ENCODE measurements at places on chromosomes 13 and 19.

- DNase-seq, result no peak
These were observed 16.3 kb downstream of the KBTBD7 start for GRCh38 chr13:41178040-41178439.

DNA sequence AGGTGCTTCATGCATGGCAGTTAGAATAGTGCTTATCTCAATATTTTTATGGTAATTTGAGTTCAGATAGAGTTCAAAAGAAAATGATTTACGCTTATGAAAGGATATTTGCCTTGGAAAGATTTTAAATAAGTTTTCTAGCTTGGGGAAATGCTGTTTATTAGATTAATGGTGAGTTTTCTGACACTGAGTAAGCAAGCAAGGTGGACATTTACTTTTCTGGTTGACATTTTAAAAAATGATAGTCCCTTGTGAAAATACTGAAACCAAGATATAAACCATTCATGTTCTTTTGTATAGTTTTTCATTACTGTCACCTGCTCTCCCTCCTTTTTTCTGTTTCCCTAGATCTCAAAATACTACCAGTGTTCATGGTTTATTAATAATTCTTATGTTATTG is 1034.8 kb upstream of the SPRY2 start:
- no peak for DNase-seq

- no peak for DNase-seq
These were observed 1348.5 kb downstream of the PCDH9 start for GRCh38 chr13:65881561-65882155.

- no peak for DNase-seq
These were observed 387.2 kb upstream of the ATXN8OS start for GRCh38 chr13:69720278-69720983.

DNA sequence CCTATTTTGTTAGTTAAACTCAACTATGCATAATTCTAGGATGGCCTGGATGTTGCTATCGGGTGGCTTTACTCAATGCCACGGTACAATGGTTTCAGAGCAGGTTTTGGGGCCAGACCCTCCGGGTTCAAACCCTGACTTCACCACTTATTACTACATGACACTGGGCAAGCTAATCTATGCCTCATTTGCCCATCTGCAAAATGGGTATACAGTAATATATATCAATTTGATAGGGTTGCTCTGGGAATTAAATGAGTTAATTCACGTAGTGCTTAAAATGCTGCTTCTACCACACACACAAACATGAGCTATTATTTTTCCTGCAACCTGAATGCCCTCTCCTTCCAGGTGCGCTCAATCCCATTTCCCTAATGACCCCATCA is 839 bp downstream of the ESD start:
- no peak for DNase-seq

DNA sequence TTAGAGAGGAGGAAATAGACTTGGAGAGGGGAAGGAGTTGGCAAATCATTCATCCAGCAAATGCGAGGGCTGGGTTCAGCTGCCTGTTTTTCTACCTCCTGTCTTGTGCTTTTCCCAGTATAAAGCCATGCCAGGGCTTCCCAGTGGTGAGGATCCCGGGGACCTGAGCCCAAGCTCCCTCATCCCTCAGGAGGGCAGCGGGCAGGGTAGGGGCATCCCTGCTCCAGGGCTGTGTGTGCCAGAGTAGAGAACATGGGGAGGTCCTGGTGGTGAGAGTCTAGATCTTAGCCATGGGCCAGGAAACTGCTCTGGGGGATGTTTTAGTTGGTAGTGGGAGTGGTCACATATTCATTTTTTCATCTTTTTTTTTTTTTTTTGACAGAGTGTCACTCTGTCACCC is 43.6 kb downstream of the GPR12 start:
- no peak for DNase-seq

- no peak for DNase-seq
These were observed 25.4 kb downstream of the ATP11A start for GRCh38 chr13:112715210-112715609.

DNA sequence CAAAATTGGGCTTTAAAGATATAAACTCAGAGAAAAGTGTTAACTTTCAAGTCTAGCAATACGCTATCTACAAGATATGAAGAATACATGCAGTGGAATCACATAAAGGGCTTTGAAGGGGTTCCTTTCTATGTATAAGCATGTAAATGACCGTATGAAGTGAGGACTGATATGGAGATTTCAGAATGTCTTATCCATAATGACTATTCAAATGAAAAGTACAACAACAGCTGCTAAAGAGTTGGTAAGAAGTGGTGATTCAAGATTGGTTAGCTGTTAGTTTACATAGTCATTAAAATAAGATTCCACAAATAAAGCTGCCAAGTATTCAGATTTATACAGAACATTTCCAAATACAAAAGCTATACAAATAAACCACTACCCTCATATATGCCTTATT is 153.4 kb upstream of the STARD13 start:
- no peak for DNase-seq

DNA sequence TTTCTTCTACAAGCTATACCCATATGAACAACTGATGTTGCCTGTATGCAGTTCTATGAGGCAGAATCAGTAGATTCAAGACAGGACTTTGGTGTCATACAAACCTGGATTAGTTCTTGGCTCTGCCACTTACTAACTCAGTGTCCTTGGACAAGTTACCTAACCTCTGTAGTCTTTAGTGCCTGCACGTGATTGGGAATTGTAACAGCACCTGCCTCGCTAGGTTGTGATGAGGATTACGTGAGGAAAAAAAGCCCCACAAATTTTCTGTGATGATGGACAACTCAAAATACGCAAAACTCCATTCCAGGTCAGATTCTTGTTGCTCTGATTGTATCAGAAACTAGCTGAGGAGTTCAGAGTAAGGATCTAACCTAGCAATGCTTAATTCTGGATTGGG is 89.3 kb downstream of the LRCH1 start:
- no peak for DNase-seq

DNA sequence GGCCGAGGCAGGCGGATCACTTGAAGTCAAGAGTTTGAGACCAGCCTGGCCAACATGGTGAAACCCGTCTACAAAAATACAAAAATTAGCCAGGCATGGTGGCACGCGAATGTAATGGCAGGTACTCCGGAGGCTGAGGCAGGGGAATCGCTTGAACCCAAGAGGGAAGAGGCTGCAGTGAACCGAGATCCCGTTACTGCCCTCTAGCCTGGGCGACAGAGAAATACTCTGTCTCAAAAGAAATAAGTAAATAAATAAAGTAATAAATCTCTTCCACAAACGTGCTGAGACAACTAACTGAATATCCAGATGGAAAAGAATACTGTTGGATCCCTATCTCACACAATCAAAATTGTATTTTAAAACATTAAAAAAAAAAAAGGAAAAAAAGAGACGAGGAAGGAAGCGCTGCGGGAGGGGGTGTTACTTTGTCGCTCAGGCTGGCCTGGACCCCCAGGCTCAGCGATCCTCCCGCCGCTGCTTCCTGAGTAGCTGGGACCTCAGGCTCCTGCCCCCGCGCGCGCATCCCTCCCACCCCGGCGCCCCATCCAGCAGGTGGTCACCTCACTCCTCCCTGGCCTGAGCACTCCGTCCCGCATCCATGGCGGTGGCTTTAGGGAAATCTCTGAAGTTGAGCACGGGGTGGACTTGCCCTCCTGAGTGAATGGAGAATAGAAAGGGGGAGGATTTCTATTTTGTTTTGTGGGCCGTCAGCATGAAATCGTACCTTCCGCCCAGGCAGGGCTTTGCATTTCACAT is 628 bp upstream of the ZNF813 start:
- no peak for DNase-seq

GRCh38 chr13:71830736-71831135 is 36.3 kb downstream of the DACH1 start:
- DNase-seq, result no peak

DNA sequence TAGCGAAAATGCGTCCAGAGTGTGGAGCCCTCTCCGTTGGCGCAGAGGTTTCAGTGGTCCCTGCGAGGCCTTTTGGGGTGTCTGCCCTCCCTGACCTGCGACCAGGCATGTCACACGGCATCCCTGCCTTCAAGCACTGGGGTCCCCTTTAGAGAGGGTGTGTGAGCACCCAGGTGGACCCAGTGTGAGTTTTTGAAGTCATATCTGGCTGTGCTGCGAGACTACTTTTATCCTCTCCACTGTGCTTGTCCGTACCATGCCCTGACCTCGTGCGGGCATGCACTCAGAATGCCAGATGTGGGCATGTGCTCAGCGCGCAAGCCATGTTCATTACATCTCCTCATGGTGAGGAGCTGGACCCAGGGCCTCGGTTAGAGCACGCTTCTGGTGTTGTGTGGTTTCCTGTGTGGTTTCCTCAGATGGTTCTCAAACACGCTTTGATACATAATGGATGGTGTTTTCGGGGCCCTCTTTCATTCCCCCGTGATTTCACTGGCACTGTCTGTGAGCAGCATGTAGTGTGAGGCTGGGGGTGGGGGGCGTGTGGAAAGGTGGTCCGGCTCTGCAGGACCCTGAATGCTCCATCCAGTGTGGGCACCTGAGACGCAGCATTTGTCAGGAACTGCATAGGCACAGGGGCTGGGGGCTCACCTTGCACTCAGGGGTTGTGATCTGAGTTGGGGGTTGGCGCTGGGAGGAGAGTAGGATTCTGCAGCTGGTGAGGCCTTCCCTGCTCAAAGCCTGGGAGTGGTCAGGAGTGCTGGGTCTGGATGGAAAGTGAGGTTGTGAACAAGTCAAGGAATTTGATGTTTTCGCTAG is 2.3 kb downstream of the TFDP1 start:
- DNase-seq, result no peak

DNA sequence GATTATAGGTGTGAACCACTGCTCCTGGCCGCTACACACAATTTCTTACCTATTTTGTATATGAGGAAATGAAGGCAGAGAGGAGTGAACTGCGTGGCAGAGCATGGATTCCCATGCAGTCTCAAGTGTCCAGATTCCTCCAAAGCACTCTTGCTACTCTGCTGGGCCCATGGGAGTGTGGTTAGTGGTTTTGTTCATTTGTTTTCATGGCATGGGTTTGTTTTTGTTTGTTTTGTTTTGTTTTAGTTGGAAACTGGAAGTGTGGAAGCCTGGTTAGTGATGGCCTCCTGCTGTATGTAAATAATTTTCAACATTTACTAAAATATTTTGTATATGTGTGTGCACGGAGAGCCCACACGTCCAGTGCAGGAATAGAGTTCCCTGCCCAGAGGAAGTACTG is 61.3 kb upstream of the LRCH1 start:
- no peak for DNase-seq

GRCh38 chr13:25112695-25113255 is 16.8 kb downstream of the PABPC3 start:
- no peak for DNase-seq

- DNase-seq, result no peak
These were observed 63.3 kb downstream of the MBNL2 start for GRCh38 chr13:97285221-97285955.

DNA sequence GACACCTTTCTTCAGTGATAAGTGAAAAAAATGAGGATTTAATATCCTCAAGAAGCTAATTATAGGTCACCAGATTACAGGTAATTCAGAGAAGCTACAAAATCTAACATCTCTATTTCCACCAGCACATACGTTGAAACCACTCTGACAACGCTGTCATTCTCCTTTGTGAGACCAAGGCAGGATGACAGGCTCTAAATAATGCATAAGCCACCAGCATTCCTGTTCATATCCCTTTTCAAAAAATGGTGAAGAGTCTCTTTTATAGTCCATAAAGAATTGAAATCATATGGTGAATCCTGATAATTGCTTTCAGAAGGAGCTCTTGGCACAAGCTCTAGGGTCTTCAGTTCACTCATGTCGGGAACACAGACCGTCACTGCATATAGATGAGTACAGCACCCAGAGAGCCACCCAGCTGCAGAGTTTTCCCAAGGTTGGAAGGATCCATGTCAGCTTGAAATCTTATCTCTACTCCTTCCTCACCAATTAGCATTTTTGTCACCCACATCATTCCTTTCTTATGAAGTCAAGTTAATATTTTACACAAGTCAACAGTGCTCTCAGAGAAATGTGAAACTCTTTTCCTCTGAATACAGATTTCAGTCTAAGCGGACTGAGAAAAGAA is 431.4 kb downstream of the TBC1D4 start:
- no peak for DNase-seq

- DNase-seq, result no peak
These were observed 382.8 kb downstream of the FOXO1 start for GRCh38 chr13:40283666-40284065.

DNA sequence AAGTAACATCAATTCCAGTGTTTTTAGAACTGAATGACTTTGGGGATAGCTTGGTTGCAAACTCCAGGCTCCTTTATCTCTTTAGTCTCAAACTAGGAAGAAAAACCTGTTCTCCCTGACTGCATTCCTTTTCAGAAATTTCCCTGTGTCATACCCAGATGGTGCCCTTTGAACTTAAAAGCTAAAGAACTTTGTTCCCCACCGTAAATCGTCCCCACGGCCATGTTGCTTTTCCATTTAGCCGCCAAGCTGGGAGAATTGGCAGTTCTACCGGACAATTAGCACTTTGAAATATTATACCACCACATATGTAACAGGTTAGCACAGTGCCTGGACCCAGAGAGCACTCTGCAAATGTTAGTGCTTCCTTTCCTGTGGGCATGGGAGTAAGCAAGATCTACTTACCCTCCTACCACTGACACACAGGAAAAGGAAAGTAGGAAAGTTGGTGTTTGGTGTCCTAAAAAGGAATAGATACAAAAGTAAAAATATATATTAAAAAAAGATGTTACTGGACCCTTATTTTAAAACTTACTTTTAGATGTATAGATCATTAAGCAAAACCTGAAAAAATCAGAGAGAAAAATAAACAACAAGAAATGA is 191.9 kb upstream of the MIR17HG start:
- no peak for DNase-seq

GRCh38 chr13:91813253-91813652 is 414.8 kb downstream of the GPC5 start:
- no peak for DNase-seq

- DNase-seq, result no peak
These were observed 8.8 kb downstream of the DAZAP1 start for GRCh38 chr19:1416014-1416841.

DNA sequence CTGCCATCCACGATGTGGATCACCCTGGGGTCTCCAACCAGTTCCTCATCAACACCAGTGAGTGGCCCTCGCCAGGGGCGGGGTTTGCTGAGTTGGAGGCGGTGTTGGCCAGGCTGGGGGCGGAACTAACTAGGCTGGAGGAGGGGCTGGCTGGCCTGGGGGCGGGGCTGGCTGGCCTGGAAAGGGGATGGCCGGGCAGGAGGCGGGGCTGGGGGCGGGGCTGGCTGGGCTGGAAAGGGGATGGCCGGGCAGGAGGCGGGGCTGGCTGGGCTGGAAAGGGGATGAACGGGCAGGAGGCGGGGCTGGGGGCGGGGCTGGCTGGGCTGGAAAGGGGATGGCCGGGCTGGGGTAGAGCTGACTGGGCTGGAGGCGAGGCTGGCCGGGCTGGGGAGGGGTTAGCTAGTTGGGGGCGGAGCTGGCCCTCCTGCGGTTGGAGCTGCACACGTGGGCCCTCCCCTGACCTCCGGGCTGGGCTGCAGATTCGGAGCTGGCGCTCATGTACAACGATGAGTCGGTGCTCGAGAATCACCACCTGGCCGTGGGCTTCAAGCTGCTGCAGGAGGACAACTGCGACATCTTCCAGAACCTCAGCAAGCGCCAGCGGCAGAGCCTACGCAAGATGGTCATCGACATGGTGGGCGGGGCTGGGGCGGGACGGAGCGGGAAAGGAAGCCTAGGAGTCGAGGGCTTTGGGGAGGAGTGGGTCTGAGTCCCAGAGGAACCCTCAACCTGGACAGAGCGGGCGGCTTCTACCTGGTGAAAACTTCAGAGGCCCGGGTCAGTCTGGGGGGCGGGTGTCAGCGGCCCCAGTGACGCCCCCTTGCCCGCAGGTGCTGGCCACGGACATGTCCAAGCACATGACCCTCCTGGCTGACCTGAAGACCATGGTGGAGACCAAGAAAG is 41.0 kb downstream of the PDE4A start:
- DNase-seq, result peak; percentile 58

GRCh38 chr19:9183000-9183399 is 4.2 kb downstream of the OR7D2 start:
- no peak for DNase-seq

All from activated T-helper 1 cell treated with anti-CD3 and anti-CD28 coated beads, Interleukin-2, amount 50 U/mL, for 16 hours (primary cell).